ENCODE measurements at places on chromosomes 4 and X. TPM values are rescaled to one million over a fixed set of nuclear protein-coding genes. Genes with fewer than 3 reads are reported as not detected.

TLR6 gene
- total RNA-seq = 3.2 TPM

ADH1C gene
- 6.7 TPM for total RNA-seq

AGTR2 gene
- not detected for total RNA-seq

FRAS1 gene
- total RNA-seq = 5.2 TPM

MXRA5 gene
- total RNA-seq = 6.1 TPM

F8A3 gene
- 5.9 TPM for total RNA-seq

PRICKLE3 gene
- total RNA-seq = 9.9 TPM

DNA sequence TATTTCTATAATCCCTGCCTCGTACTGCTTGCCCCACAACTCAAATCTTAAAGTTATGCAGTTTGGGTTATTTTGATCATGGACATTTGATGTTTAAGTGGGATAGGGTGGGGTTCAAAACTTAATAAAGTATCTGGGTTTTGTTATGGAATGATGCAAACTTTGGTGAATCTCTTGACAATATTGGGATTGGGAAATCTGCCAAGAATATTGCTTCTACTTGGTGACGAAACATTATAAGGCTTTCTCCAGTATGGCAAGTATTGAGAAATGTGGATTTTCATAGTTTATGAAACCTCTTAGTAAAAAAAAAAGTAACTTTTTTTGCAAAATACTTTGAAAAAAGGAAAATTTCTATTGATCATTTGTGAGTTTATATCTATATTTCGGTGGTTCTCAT is 130.8 kb upstream of the SFRP2 start:
- DNase-seq = no peak

GRCh38 chr4:132866616-132867015 is 282.5 kb upstream of the PCDH10 start:
- DNase-seq = no peak

DNA sequence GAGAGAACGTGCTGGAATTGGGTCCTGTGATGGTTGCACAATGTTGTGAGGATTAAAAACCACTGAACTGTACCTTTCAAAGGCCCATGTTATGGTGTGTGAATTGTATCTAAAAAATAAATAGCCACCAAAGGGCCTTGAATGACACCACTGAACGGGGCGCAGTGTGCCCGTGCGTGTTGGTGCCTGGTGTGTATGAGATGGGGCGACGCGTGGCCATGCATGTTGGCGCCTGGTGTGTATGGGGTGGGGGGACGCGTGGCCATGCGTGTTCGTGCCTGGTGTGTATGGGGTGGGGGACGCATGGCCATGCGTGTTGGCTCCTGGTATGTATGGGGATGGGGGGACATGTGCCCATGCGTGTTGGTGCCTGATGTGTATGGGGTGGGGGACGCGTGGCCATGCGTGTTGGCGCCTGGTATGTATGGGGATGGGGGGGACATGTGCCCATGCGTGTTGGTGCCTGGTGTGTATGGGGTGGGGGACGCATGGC is 66.6 kb upstream of the HELT start:
- DNase-seq = no peak

DNA sequence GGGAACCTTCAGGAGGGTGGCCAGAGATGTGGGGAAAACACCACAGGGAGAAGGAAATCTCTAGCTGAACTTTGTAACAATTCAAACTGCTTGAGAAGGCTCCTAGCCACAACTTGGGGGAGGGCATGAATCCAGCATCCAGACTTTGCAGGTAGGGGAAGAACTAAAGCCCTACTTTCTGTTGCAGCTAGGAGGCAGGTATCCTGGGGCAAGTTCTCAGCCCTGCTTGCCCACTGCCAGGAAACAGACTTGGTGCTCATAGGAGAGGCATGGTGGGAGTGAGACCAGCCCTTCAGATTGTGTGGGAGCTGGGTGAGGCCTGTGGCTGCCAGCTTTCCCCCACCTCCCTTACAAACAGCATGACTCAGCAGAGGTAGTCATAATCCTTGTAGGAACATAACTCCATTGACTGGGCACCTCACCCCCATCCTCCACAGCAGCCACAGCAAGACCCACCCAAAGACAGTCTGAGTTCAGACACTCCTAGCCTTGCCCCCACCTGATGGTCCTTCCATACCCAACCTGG is 209.5 kb upstream of the CPEB2 start:
- DNase-seq = no peak

DNA sequence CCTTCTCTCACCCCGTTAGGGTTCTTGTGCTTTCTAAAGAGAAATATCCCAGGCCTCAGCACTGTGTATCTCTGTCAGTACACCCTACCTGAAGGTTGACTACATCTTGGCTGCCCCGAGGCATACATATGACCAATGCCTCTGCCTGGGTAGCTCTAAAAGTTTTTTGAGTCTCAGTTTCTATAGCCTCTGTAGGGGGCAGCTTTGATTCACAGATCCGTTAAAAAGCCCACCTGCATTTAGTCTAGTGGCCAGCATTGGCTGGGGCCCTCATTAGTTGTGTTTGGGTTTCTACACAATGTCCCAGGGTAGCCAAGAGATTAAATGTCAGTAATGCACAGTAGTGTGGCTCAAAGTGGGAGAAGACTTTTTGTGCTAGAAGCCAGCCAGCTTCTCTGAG is 151.1 kb downstream of the CFAP299 start:
- no peak for DNase-seq

DNA sequence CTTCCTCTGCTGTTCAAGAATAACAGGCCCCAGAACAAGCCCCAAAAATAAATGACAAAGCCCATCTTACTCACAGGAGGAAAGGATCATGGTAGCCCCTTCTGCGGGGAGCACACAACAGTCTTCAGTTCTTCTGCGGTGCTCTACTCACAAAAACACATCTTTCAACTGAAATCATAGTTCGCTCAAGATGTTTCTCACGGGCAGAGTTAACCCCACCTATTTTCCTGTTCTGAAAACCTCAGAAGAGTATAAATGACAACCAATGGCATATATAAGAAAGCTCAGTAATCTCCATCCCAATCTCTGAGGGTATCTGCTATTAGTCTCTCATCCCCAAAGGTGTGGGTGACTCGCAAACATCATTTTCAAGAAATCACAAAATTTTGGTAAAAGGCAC is at the start of gene TXK:
Gene TXK (minus strand): TSS at position 170 of the 400 bp plus-strand sequence. CDS start 80 bp downstream, at position 90.
- DNase-seq = no peak

DNA sequence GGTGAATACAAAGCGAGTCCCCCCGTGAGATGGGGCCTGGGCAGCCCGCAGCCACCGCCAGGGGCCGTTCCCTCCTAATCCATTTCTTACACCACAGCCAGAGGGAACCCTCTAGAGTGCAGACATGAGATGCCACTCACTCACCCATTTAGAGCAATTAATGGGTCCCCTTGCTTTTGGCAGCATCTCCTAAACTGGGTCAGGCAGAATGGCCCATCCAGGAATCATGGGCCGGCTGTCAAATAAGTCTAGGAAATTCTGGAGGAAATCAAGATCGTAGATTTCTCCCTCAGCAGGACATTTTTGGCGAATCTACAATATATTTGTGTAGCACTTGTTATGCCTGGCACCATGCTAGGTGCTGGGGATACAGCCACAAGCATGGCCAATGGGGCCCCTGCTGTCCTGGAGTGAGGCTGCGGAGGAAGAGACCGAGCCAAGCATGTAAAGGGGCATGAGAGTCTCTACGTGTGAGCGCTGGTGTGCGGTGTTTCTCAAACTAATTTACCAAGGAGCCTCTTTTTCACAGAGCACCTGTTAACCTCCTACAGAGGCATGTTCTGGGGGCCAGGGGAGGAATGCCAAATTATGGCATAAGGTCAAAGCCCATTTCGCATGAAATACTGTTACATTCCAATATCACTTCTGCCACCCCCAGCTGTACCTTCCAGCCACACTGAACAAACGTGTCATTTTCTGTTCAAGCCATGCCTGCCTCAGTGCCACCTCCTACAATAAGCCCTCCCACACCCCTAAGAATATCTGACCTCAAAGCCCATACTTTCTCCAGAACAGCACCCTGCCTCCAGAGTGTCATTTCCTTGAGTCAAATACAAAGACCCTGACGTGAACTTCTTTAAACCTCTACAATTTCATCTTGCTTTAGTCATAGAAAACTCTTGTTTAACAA is 28.1 kb upstream of the JAKMIP1 start:
- no peak for DNase-seq

- DNase-seq = no peak
These were observed 512 bp upstream of the ANTXR2 start for GRCh38 chr4:80073473-80074008.

DNA sequence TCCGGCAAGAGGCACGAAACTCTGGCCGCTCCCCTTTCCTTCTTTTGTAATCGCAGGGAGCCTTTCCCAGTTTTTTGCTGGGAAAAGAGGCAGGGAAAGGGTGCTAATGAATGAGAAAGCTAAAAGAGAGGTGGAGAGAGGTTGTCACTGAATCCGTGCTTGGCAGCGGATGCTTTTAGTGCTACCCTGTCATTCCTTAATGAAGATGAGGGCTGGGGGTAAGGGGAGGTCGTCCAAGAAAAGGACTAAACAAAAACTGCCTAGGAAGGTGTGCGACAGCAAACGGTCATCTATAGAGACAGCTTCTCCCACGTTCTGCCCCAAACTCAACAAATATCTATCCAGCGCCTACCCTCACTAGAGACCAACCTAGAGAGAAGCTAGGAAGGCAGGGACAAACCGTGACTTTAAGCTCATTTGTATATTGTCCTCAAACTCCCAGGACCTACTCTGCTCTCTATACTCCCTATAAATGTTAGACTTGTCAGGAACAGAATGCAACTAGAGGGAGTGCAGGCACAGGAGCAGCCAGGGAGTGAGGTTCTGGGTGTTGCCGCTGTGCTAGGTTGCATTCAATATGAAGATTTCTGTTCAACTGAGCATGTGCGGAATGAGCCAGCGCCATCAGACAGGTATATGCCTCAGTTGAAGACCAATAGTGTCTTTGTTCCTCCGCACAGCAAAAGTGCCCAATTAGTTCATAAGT is 777 bp upstream of the CASK start:
- DNase-seq = no peak

GRCh38 chr4:79178760-79179159 is 147.1 kb downstream of the NAA11 start:
- DNase-seq = no peak

DNA sequence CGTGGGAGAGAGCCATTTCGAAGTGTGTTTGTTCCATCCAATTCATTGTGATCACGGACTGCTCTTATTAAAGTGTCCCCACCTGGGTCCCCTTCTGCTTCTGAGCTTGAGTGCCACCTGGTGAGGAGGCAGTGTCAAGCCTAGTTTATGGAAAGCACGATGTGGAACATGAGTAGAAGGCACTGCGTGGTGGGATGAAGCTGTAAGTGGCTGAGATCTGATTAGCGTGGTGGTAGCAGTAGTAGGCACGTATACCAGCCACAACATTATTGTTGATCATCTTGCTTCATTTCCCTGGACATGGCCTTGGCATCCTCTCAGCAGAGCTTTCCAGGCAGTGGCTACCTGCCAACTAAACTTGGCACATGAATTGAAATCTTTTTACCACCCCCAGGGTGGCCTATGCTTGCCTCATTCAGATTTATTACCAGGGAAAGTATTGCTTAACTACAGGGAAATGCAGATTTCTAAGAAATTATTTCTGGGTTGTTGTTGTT is 46.4 kb downstream of the GPAT3 start:
- no peak for DNase-seq

- no peak for DNase-seq
These were observed 349.3 kb upstream of the GALNT7 start for GRCh38 chr4:172819353-172819752.

DNA sequence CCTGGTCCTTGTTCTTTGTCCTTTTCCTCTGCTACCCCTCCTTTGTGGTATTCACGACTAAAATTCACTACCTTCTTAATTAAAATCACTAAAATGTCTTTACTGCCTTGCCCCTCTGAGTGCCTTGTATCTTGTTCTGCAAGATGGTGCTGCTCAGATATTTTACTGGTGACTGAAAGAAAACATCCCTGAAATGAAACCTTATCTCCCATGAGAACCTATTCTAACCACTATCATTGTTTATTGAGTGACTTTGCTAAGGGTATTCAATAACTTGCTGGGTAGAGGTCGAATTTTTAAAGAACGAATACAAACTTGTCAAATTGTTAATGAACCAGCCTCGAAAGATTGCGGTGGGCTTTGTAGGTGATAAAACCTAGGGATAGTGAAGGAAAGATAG is 52.8 kb downstream of the SPRY1 start:
- DNase-seq = no peak

DNA sequence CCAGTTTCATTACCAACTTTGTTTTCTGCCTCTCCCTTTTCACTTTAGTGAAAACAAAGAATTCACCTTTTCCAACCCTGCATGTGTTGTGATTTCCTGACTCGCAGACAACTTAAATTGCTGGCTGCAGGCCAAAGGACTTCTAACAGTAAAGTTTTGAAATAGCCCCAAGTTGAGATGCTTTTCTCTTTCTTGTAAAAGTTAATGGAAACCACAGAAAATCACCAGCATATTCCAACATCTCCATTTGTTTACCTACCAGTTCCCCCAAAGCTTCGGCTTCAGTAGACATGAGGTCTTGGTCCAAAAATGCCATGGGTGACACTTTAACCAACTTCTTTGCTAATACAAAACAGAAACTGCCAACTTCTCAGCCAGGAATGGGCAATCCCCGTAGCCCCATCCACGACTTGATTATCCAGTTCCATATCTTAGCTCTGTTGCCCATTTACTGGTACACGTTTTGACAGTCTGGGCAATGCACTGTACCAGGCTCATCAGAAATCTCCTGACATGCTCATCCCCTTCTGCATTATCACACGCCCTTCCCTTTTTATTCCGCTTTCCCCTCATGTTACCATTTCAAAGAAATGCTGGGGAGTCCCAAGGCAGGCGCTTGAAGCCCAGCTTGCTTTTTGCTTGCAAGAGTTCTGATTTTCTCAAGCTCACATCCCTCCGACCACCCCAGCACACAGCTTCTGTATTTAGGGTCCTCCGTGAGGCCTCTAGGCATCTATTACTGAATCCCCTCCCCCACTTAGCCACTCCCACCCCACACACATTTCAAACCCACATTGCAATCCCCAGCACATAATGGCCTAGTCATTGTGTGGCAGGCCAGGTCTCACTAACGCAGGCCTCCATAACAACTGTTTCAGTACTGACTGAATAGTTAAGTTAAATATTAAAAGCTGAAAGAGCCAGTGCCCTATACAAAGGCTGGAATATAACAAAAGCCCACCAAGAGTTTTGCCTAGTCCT is 137.9 kb upstream of the S100G start:
- DNase-seq = no peak

DNA sequence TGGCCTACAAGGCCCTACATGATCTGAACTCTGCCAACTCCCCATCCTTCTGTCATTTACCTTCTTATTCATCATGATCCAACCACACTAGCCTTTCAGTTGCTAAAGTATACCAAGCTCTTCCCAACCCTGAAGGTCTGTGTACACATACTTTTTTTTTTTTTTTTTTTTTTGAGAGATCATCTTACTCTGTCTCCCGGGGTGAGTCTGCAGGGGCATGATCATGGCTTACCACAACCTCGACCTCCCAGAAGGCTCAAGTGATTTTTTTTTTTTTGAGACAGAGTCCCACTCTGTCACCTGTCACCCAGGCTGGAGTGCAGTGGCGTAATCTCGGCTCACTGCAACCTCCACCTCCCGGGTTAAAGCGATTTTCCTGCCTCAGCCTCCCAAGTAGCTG is 5.9 kb upstream of the UTP14A start:
- DNase-seq = no peak

DNA sequence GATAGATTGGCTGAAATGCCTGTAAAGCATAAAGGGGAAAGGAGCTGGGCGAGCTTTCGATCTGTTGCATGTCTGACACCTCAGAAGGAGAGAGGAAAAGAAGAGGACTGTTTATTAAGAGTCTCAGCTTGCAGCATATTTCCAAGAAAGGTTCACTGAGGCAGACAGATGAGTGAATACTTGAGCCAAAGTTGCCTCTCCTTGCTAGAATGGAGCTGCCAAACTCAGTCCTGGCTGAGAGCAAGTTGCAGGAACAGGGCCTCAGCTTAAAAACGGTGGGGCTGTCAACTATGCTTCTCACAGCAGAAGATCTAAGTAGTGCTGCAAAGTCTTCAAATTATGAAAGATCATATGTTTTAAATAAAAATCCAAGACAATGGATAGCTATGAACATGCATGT is 707.5 kb downstream of the PCDH7 start:
- no peak for DNase-seq
